Calu3 (cell line): ENCODE measurements at places on chromosomes 3 and 15. TPM values are rescaled to one million over a fixed set of nuclear protein-coding genes. Genes with fewer than 3 reads are reported as not detected.

Gene ABHD17C
- 69.4 and 69.7 TPM in 2 replicates for total RNA-seq

DNA sequence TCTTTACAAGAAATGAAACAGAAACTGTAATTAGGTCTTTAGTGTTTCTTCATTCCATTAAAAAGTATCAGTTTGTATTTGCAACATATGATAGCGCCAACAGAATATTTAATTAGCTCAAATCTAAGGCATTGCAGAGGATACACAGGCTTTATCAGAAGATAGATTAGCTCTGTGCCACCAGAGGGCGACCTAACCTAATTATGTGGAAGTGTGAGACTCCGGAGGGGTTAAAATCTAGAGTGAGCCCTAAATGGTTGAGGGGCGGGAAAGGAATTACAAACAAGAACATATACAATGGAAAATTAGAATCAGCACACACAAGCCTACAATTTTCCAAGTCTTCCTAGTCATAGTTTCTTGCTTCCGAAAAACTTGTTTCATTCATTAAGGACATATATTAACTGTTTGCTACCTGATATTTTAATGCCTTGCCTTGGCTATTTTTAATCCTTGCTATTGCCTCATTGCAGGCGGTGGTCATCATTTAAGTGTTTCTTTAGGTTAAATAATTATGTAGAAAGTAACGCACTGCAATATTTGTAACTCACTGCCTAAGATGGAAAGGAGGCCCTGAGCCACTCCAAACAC is 18.0 kb upstream of the RYR3 start:
- DNase-seq, result peak; percentile 43

Gene SAMMSON
- total RNA-seq, result not detected in 2 replicates

Gene SEMA7A
- total RNA-seq, result 67.6 and 74.8 TPM in 2 replicates

- no peak for DNase-seq
These were observed 272.2 kb upstream of the VEPH1 start for GRCh38 chr3:157775446-157775845.

Gene ZBTB47
- 6.0 and 7.2 TPM in 2 replicates for total RNA-seq

DNA sequence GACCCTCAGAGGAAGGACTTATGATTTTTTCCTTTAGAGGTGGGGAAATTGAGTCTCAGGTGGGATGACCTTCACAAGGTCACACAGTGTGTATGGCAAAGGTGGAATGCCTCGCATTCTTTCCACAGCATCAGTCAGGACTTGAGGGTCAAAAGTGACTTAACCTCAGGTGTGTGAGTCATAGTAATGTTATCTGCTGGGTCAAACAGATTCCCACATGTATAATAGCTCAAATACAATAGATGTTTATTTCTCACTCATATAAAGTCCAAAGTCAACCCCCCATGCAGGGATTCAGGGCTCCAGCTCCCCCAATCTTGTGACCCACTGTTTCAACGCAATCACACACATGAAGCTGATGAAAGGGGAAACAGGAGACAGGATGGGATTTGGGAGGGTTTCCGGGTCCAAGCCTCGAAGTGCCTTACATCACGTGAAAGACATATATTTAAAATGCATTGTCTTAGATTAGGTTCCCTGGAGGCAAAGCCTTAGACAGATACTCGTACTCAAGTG is 34.0 kb upstream of the CCDC174 start:
- DNase-seq, result no peak

Gene TUSC2
- 29.2 and 31.2 TPM in 2 replicates for total RNA-seq

DNA sequence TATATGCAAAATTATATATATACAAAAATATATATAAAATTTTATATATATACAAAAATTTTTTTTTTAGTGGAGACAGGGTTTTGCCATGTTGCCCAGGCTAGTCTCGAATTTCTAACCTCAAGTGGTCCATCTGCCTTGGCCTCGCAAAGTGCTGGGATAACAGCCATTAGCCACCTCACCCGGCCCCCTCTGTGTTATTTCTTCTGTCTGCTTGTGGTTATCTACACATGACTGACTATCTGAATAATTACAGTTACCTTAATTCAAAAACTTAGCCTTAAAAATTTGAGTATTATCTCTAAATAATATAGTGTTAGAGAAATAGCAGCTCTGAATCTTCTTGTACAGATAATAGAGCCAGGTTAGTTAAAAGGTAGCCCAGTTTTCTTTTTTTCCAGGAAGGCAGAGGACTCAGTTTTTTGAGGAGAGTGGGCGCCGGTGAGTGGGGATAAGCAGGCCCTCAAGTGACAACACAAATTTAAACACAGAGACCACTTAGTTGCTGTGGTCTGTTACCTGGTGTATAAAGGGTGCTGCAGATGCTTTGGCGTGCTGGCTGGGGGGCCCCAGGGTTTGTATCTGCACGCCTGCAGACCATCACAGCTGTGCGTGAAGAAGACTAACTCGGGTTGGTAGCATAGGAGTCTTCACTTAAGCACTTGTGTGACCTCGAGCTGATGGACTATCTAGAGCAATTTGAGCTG is 83.7 kb downstream of the TRAK1 start:
- DNase-seq, result no peak

Gene LRTM1
- not detected in 2 replicates for total RNA-seq

GRCh38 chr15:86054338-86054737 is 25.3 kb upstream of the AGBL1 start:
- DNase-seq, result no peak

- peak; percentile 87 for DNase-seq
These were observed 301.2 kb downstream of the MECOM start for GRCh38 chr3:169362301-169362700.

GRCh38 chr3:21826416-21826815 is 75.4 kb upstream of the ZNF385D start:
- DNase-seq, result no peak

- no peak for DNase-seq
These were observed 38.4 kb downstream of the CCDC33 start for GRCh38 chr15:74274470-74275038.

GRCh38 chr15:51842852-51843737 is 13.6 kb downstream of the TMOD3 start:
- DNase-seq, result peak; percentile 36

Gene OR4M2
- total RNA-seq, result not detected in 2 replicates
